ENCODE measurements at places on chromosomes 1 and 21.

DNA sequence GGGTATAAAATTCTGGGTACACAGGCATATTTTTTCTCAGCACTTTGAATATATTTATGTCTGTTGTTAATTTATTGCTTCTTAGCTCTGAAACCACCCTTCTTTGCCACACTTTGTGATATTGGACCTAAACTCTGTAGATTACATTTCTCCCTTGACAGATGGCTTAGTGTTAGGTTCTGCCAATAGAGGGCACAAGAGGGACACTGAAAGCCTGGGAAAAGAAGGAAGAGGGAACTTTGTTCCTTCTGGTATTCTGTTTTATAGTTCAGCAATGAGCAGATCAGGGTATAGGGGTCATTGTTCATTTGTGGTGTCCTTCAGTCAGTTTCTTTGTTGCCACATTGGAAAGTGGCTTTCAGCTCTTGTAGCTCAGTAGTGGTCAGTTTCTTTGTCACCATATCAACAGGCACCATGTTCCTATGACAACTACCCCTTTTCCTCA lies 423.5 kb upstream of the PROX1 start:
- DNase-seq, result no peak

DNA sequence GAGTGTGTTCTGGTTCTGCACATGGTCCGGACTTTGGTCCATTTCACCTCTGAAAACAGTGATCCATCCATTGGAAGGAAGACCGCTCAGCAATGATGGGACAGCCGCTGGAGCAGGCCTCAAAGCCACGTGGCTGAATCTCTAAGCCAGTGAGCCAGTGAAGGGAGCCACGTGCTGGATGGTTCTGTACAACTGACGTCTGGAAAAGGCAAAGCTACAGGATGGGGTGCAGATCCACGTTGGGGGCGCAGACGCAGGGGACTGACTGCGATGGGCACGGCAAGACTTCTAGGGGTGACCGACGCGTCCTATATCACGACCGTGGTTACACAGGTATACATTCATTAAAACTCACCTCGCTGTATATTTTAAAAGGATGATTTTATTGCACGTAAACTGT lies 10.2 kb upstream of the ARHGEF16 start:
- DNase-seq, result no peak

GRCh38 chr1:48920851-48921250 lies 144.2 kb upstream of the BEND5 start:
- DNase-seq, result no peak

GRCh38 chr1:203769505-203770343 lies 4.7 kb downstream of the LAX1 start:
- peak; percentile 60 for DNase-seq

DNA sequence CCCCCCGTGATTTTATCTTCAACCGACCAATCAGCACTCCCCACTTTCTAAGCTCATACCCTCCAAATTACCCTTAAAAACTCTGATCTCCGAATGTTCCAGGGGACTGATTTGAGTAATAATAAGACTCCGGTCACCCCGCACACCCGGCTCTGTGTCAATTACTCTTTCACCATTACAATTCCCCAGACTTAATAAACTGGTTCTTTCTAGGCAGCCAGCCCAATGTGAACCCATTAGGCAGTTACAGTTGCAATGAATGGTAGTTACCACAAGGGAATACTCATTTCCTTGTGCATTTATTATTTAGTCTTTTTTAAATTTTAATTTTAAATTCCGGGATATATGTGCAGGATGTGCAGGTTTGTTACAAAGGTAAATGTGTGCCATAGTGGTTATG lies 177.9 kb downstream of the HFM1 start:
- DNase-seq, result no peak

- DNase-seq, result no peak
Observed at GRCh38 chr1:21064057-21064456, 112.6 kb downstream of the EIF4G3 start.

GRCh38 chr1:10444795-10445397 lies 4.9 kb upstream of the CORT start:
- no peak for DNase-seq

- DNase-seq, result no peak
Observed at GRCh38 chr1:68178821-68179490, 53.4 kb downstream of the WLS start.

DNA sequence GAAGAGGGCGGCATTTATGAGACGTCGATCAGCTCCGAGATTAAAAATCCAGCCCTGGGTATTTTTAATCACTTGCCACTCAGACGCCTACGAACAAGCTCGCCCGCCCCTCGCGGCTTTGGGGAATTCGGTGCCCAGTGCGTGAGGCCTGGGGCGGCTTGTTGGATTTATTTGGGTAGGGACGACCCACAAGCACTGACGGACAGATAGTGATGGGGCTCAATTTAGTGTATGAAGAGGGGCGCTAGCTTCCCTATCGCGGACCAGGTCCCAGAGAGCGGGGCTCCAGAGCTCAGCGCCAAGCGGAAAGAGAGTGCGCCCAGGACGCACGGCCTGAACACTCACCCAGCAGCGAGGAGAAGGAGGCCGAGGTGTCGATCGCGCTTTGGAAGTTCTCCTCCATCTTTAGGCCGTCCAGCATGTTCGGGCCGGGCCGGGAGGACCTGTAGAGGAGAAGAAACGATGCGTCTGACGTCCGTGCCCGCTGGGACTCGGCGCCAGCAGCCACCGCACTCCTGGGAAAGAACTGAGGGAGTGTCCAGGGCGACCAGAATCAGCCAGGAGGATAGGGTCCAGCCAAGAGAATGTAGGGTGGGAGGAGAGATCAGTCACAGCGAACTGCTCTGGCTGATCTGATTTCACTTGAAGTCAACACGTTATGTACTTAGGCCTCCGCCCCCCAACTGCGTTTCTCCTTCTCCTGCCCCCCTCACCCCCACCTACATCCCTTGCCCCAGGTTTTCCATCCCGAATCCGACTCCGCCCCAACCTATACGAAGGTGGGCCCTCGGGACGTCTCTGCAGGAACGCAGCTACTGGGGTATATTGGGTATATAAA lies 1.2 kb downstream of the LMX1A start:
- no peak for DNase-seq

DNA sequence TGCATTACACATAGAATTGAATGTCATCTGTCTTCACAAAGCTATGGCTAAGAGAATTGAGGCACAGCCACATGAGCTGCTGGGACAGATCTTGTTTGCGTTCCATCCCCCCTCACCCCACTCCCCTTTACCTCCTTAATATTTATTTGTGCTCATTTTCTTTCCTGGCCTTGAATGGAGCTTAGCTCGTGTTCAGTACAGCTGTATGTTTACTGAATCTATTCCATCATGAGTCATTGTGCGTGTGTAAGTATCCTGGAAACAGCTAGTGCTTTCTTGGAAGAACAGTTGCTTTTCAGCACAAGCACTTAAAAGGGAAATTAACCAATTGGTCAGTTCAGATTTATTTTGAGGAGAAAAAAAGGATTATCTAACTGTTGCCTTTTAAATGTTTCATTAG lies 14.7 kb downstream of the PROX1 start:
- no peak for DNase-seq

GRCh38 chr1:36944883-36945282 lies 89.4 kb downstream of the GRIK3 start:
- no peak for DNase-seq

DNA sequence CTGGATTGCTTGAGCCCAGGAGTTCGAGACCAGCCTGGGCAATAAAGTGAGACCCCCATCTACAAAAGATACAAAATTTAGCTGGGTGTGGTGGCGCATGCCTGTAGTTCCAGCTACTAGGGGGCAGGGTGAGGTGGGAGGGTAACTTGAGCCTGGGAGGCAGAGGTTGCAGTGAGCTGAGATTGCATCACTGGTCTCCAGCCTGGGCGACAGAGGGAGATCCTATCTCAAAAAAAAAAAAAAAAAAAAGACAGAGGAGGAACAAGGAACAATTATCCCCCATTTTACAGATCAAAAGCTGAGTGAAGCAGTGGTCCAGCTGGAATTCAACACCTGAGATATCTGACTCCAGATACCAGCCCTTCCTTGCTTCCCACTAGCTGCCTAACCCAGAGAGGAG lies 34.8 kb downstream of the L1TD1 start:
- no peak for DNase-seq

DNA sequence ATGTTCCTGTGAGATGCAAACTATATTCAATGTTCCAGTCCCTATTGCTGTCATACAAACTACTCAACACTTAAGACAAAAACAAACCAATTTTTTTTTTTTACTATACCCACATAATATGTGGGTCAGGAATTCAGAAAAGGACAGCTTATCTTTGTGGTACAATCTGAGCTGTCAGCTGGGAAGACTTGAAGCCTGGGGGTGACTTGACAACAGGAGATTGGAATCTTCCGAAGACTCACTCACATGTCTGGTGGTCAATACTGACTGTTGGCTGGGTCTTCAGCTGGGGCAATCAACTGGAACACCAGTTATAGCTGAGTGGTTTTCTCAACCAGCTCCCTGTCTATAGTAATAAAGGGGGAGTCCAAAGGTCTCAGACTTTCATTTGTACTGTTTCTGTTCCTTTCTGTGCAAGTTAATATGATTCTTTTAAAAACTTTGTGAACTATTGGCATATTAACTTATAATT lies 81.7 kb upstream of the ATP1B1 start:
- DNase-seq, result no peak

DNA sequence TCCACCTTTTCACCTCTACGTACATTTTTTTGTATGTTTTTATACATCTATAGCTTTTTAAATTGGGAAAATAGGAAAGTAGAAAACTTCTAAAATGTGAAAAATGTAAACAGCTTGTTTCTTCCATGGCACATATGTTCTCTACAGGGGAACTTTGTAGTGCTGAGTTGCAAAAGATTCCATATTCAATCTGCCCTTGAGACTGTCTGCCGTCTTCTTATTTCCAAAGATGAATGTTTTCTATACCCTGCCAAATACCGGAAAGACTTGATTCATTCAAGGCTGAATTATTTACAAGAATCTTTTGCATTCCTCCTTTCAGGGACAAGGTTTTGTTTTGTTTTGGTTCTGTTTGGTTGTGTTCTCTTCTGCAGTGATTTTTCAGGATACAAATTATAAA lies 1334.5 kb upstream of the ADGRL4 start:
- DNase-seq, result no peak

DNA sequence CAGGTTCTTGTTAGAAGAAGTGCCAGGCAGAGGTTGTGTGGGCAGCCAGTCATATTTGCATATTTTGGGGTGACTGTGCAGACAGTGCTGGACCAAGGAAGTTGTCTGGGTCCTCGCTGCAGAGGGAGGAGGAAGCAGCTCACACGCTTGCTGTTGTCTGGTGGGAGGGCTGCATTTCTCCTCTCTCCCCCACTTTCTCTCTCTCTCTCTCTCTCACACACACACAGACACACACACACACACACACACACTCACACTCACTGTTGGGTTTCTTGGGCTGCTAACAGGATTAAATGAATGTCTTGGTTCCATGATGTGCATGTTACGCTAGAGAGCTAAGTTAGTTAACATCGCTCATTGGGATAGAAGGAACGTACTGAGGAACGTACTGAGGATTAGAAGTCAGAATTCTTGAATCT lies 72.9 kb downstream of the AGPAT3 start:
- DNase-seq, result no peak

DNA sequence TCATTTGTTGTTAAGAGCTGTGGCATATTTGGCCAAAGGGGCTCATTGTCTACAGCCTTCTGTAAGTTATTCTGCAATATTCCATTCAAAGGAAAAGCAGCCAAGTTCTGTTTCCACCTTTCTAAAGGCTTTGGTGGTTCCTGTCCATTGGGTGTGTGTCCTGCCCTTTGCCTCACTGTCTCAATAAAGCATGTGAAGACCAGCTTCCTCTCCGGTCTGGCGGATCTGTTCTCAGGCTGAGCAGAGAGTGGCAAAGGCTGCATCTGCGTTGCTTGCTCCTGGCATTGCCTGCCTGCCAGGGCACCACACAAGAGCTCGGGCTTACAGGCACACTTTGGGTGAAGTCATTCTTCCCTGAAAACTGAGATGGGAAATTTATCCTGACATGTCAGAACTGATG lies 34.9 kb downstream of the ST6GALNAC3 start:
- no peak for DNase-seq

GRCh38 chr1:168163670-168164069 lies 15.1 kb upstream of the TIPRL start:
- no peak for DNase-seq

GRCh38 chr1:84721152-84721551 lies 30.9 kb upstream of the SSX2IP start:
- no peak for DNase-seq

DNA sequence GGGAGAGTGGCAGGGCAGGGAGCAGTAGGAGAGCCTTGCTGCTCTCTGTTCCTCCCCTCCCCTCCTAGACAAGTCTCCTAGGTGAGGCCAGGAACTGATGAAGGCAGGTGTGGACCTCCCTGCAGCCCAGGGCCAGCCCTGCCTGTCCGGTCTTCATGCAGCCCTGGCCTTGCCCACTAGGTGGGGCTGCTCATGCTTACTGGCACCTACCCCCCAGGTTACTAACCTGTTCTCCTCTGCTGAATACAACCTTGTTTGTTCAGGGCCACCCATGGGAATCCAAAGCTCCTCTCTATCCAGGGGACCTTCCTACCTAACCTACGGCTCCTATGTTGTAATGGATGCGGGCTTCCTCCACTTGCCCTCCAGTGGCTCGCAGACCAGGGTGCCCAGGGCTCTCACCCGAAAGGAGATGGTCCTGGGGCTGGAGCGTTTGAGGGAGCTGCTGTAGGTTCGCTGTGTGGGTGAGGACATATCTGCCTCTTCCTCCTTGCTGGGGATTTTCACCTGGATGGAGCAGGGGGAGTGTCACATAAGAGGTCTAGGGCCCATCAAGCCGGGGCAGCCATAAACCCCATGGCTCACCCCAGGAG lies 7.9 kb upstream of the TNNT2 start:
- no peak for DNase-seq

- DNase-seq, result no peak
Observed at GRCh38 chr1:241513378-241513777, 6.2 kb downstream of the FH start.

GRCh38 chr21:41899426-41900202 lies 20.5 kb upstream of the PRDM15 start:
- no peak for DNase-seq

GRCh38 chr1:199747984-199748383 lies 279.5 kb upstream of the NR5A2 start:
- DNase-seq, result no peak

DNA sequence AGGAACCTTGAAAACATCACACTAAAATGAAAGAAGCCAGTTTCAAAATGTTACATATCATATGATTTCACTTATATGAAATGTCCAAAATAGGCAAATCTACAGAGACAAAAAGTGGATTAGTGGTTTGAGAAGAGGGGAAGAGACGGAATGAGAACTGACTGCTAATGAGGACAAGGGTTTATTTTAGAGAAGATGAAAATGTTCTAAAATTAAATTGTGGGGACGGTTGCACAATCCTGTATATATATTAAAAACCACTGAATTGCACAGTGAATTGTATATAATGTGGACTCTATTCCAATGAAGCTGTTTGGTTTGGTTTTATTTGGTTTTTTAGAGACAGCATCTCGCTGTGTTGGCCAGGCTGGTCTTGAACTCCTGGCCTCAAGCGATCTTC lies 35.6 kb downstream of the PRPF38A start:
- DNase-seq, result no peak

GRCh38 chr1:228452194-228453021 lies 34.8 kb upstream of the RNF187 start:
- DNase-seq, result no peak

All from amygdala (tissue), 56 donors.